Stimulated activated CD4-positive, alpha-beta T cell treated with anti-CD3 and anti-CD28 coated beads, TNF-alpha, amount 100 ng/mL, for 24 hours (primary cell): ENCODE measurements at places on chromosomes 13 and 19.
A peak's percentile ranks its signal among the peaks of the same experiment; 100 is the strongest.

- DNase-seq = no peak
Measured at GRCh38 chr13:111319521-111319920, 921 bp upstream of the TEX29 start.

- no peak for DNase-seq
Measured at GRCh38 chr19:5809053-5809452, 4.2 kb downstream of the NRTN start.

GRCh38 chr19:2461751-2462634 is 5.2 kb upstream of the LMNB2 start:
- no peak for DNase-seq

GRCh38 chr13:36360903-36361302 is 14.7 kb upstream of the SPART start:
- no peak for DNase-seq

GRCh38 chr19:21468791-21469190 is 36.6 kb upstream of the ZNF429 start:
- no peak for DNase-seq

DNA sequence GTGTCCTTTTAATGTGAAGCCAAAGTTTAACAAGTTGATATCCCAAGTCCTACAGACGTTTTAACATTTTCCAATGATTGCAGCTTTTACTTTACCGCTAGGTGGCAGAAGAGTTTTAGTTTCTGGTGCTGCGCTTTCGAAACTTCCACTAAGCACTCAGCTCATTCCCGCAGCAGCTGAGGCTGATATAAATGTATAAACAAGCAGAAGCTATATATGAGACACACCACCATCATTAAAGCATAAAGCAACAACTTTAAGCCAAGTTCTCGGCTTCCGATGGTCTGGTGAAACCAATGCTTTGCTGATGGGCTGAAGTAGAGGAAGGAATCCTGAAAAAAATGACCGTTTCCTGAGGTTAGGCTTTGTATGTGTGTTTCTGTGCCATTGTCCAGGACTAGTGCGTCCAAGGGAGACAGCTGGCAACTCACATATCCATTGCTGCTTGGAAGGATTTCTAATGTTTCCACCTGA is 753.9 kb downstream of the OLFM4 start:
- DNase-seq = no peak

DNA sequence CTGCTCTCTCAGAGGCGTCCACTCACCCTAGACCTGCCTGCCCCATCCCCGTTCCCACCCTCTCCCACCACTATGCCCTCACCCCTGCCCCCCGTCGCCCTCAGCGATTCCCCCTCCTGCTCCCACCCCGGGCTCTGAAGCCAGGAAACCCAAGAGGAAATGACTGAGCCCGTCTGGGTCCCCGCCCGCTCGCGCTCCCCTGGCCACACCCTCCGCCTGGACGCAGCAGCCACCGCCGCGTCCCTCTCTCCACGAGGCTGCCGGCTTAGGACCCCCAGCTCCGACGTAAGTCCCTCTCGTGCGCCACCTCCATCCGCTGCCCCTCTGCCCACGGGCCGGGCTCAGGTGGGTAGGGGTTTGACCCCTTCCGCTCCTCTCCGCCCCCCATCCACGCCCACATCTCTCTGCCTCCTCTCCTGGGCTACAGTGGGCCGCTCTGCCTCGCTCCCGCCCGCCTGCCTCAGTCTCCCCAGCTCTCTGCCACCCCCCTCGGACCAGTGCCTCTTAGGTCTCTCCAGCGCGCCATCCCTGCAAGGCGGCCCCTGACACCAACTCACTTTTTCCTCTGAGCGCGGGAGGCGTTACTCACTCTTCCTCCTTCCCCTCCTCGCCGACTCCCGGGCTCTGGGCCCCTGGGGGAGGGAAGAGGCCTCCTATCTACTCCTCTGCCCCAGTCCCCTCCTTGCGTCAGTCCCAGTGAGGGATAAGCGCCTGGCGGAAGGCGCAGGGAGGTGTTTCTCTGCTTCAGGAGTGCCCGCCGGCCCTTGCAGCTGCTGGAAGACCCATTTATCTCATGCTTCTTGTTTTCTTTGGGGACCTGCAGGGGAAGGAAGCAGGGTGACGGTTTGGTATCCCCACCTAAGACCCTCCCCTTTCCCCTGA is at the start of gene FXYD5:
Gene FXYD5 (plus strand): TSS at position 211 of the 882 bp plus-strand sequence. CDS start 816 bp downstream, outside the sequence.
- peak; percentile 88 for DNase-seq

DNA sequence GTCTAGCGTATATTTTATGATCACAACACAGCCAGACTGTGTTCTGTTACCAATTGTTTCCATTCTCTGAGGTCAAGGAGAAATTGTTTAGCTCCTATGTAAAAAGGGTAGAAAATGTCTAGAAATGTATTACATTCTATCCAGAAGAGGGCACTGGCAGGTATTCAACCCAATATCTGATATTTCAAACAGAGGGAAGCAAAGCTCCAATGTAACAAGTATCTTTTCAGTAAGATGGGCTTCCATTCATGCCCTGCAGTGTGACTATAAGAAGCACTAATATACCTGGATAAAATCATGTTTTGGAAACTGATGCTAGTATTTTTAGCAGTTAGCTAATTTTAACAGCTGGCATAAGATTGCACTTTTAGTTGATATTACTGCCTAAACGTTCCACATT is 312.7 kb downstream of the FGF14 start:
- no peak for DNase-seq

GRCh38 chr13:35388441-35389355 is 87.8 kb downstream of the MAB21L1 start:
- no peak for DNase-seq

- DNase-seq = no peak
Measured at GRCh38 chr19:13825489-13826441, 30.5 kb downstream of the ZSWIM4 start.

DNA sequence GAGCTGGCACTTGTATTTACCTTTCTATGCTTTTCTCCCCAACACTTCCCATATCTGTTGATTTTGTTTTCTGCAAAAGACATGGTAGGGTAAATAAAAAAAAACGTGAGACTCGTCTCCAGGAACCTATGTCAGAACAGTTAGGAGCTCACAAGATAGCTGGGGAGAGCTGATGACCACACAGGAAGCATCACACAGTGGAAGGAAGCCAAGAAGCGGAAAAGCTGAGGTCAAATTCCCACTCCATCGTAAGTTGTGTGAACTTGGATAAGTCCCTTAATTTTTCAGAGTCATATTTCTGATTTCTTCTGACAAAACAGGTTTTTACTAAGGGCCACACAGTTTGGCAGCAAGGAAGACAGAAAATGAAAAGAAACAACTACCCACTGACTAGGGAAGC is 199.6 kb downstream of the KLF5 start:
- no peak for DNase-seq

DNA sequence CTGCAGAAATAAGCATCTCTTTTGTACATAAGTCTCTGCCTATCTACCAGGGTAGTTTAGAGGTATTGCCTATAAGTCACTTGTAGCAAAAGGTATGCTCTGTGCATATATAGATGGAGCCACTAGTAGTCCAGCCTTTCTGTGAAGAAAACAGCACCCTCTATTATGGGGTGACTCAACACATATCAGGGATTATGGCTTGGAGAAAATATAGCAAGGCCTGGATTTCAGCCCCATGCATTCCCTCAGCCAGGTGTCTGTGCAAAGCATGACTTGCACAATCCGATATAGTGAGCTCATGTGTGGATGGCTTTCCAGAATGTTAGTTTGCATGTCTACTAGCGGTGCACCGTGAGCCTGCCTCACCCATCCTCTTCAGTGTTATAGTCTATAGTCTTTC is 13.4 kb upstream of the NALCN start:
- DNase-seq = no peak

- no peak for DNase-seq
Measured at GRCh38 chr19:6740589-6741343, 1.3 kb downstream of the TRIP10 start.

DNA sequence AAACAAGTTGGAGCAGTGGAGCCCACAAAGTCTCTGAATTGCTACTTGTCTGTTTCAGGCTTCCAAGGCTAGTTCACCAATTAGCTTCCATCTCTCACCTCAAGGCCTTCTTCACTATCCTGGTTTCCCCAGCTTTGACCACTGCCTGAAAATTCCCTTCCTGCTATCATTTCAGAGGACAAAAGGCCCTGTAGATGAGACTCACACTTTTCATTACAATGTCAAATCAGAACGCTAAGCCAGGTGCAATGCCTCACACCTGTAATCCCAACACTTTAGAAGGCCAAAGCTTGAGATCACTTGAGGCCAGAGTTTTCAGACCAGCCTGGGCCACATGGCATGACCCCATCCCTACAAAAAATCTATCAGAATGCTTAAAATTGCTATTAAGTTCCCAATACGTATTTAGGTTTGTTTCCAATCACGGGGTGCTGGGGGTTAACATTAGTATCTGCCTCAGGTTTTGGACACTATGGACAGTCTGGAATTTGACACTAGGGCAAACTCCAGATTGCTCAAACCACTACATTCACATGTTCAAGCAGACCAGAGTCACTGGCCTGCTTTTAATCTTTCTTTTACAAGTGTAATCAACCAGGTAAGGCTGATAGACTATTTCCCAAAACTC is 5.5 kb downstream of the TPT1 start:
- DNase-seq = no peak

- no peak for DNase-seq
Measured at GRCh38 chr13:98174307-98174706, 2.8 kb downstream of the RNF113B start.

DNA sequence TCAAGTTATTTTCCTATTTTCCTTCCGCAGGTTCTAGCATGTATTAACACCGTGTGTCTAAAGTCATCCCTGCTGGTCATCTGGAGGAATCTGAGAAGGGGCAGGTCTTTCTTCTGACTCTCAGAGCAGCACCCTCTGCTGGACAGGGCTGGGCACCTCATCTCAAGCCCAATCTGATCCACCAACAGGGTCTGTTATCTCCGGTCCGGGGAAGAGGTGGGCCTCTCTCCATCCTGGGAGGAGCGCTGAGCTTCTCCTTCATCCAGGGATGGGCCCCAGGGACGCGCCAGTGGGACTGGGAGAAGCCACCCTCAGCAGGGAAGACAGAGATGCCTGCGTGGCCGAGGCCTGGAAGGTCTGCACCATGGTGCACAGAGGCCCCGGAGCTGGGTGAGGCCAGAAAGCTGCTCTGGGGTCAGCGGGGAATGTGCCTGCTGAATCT is 26.0 kb upstream of the ZNF331 start:
- peak; percentile 28 for DNase-seq

GRCh38 chr13:95624020-95624419 is 20.5 kb downstream of the DZIP1 start:
- no peak for DNase-seq

DNA sequence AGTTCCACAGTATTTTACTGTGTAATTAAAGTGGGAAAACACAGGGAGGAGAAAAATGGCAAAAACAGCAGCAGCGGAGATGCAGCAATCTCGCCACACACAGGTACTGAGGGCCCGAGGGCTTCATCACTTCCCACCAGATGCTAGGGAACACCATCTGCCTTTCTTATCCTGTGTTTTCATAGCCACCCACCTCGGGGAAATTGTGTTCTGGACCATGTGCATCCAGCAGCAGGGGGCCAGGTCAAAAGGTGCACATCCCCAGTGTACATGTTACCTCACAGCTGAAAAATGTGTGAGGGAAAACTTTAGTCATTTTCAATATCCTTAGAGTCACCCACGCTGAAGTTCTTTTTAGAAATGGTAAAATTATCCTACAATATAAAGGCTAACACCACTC is 30.2 kb downstream of the PDCD5 start:
- no peak for DNase-seq

DNA sequence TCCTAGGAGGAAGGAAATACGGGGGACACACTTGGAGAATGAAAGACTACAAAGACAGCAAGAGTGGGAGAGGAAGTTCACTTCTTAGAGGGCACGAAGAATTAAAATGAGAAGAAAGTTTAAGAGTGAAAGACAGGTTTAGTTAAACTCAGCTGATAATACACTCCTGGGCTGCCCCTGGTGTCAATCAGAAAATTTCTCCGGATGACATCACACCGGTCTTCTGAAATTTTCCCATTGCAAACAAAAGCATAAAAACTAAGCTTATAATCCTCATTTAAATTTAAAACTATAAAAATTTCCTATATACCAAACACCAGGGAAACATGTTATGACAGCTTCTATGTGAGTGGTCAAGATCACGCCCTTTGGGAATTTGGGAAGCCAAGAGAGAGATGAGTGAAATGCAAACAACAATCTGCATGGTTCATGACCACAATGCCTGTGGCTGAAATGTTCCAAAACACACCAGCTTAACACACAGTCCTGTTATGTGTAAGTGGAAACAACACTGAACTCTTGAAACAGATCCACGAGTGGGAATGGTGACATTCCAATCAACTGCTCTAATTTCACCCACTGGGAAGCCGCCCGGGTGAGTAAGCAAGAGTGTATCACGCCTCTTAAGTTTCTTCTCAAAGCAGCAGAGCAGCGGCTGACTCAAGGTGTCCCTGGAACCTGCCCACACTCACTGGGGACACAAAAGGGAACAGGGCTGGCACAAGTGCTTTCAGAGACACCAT is 49.0 kb downstream of the BRD4 start:
- DNase-seq = no peak

GRCh38 chr13:20428666-20429644 is 96.7 kb downstream of the CRYL1 start:
- DNase-seq = no peak

- DNase-seq = no peak
Measured at GRCh38 chr19:13040232-13040947, 45.1 kb downstream of the NFIX start.

- no peak for DNase-seq
Measured at GRCh38 chr13:27296496-27296895, 25.9 kb downstream of the RASL11A start.
